CD4-positive, alpha-beta T cell (primary cell): ENCODE measurements at places on chromosomes 5 and 9.

DNA sequence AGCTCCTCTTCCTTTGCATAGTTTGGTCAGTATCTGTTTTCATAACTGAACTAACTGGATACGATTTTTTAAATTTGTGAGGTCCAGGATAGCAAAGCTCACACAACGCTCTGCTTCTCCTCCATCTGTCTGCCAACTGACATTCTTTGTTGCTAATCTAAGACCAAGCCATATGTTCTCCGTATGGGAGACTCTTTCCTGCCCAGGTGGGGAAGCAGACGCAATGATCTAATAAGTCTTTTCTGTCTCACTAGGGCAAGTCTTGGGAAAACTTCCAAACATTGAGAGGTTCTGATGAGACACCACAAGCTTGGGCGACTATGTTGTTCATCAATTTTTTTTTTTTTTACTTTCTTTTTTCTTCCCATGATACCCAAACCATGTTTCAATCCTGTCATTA is 558.5 kb downstream of the EFNA5 start:
- no peak for DNase-seq

DNA sequence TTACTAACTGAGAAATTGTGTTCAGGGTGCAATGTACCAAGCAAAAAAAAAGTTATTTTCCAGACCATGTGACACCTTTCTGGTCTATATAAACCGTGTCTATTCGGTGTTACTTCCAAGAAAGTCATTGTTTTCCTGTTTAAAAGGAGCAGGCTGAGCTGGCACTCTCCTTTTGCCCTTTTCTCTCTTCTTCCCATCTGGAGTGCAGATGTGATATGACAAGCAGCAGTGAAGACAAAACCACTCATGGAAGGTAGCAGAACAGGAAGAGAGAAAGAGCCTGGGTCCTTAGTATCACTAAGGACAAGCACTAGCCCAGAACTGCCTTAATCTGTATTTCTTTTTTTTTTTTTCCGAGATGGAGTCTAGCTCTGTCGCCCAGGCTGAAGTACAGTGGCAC is 25.6 kb downstream of the LYRM7 start:
- no peak for DNase-seq

GRCh38 chr5:62506659-62507460 is 71.8 kb upstream of the LRRC70 start:
- DNase-seq = no peak

- DNase-seq = no peak
Measured at GRCh38 chr5:172801179-172801671, 30.2 kb upstream of the DUSP1 start.

GRCh38 chr5:52491071-52491787 is 296.5 kb upstream of the ITGA1 start:
- DNase-seq = no peak

- no peak for DNase-seq
Measured at GRCh38 chr9:129666575-129666974, 1.1 kb downstream of the PRRX2 start.

DNA sequence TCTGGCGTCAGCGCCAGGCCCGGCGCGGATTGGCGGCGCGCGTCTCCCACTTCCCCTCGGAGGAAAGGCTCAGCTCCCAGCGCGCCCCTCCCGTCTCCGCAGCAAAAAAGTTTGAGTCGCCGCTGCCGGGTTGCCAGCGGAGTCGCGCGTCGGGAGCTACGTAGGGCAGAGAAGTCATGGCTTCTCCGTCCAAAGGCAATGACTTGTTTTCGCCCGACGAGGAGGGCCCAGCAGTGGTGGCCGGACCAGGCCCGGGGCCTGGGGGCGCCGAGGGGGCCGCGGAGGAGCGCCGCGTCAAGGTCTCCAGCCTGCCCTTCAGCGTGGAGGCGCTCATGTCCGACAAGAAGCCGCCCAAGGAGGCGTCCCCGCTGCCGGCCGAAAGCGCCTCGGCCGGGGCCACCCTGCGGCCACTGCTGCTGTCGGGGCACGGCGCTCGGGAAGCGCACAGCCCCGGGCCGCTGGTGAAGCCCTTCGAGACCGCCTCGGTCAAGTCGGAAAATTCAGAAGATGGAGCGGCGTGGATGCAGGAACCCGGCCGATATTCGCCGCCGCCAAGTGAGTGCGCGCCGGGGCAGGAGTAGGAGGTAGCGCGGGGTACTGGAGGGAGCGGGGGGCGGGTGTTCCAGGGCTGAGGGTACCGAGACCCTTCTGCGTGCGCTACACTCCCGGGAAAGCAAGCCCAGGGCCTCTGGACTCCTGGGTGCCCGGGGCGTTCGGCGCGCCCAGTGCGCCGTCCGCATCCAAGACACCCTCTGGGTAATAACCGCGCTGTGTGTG is at the start of gene MSX2:
TSS of gene MSX2 (plus strand) at position 99 of the 777 bp plus-strand sequence. CDS start at position 177, 78 bp downstream.
- no peak for DNase-seq

DNA sequence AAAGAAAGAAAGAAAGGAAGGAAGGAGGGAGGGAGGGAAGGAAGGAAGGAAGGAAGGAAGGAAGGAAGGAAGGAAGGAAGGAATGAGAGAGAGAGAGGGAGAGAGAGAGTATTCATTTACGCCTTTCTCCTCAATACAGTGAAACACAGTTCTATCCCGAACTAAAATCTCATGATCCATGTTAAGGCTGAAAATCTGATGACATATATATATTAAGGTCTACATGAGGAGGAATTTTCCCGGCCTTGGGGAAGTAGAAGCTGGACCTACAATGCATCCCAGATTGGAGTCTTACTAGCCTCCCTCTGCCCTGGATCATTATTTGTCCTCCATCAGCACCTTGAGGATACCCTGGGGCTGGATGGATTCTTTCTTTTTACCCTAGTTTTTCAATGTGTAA is 95.1 kb upstream of the DAPK1 start:
- no peak for DNase-seq

DNA sequence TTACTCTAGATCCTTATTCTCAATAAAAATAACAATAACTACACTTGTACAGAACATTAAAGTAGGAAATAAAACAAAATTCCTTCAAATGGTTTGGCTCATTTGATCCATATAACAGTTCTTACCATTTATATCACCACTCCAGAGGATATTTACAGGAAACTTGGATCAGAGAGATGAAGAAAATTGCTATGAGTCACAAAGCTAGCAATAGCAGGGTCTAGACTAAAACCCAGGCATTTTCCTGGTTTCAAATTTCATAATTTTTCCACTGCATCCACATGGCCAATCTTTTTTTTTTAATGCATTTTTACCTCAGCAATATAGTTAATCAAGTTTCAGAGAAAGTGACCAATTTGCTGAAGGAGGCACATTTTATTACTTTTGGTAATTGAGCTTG is 299.2 kb downstream of the ELAVL2 start:
- no peak for DNase-seq

GRCh38 chr9:82583524-82583923 is 479.4 kb downstream of the RASEF start:
- no peak for DNase-seq

DNA sequence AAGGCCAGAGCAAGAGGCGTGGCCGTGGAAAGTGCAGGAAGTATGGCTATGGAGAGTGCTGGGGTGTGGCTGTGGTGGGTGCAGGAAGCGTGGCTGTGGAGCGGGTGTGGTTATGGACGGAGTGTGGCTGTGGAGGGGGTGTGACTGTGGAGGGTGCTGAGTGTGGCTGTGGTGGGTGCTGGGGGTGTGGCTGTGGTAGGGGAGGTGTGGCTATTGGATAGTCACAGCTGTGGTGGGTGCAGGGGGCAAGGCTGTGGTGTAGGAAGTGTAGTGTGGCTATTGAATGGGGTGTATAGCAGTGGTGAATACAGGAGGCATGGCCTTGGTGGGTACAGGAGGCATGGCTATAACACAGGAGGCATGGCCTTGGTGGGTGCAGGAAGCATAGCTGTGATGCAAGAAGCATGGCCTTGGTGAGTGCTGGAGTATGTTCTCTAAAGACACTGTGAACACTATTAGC is 40.8 kb upstream of the SPATA31C2 start:
- DNase-seq = no peak

DNA sequence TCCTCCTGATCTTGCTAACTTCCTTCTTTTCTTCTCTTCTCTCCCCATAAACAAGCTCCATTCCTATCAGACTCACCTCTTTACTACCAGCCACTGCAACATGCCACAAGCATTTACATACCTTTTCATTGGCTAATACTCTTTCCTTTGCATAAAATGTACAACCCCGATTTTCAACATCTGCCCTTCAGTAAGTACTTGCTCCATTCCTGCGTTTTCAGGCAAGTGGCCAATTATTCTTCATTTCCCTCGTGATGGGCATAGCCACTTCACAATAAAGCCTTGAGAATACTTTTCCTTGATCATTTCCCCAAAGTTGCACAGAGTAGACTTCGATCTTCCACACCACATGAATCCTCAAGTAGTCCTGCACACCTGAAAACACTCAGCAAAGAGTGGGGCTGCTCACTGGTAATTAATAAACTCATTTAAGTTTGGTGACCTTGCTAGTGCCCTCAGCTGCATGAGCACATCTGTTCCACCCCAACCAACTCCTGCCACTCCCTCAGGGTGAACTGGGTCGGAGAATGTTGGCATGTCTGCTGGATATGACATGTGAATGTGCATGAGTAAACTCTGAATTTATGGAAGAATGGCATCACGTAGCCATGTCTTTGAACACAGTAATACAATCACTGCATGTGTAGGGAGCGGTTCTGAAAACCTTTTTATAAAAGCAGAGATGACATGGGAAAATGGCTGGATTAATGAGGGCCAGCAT is 535.8 kb downstream of the SEMA5A start:
- DNase-seq = no peak

DNA sequence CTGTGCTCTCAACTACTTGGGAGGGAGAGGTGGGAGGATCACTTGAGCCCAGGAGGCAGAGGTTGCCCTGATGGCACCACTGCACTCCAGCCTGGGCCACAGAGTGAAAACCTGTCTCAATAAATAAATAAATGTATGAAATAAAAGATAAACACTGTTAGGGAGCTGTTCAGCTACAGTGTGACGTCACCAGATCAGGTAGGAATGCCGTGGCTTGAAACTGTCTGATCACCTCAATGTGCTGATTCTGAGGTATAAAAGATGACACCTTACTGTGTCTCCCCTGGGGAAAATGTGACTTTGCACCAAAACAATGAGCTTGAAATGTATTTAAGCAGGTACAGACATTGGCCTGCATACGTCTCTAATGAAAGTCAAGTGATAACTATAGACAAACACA is 133.3 kb downstream of the ADAMTS16 start:
- DNase-seq = no peak

DNA sequence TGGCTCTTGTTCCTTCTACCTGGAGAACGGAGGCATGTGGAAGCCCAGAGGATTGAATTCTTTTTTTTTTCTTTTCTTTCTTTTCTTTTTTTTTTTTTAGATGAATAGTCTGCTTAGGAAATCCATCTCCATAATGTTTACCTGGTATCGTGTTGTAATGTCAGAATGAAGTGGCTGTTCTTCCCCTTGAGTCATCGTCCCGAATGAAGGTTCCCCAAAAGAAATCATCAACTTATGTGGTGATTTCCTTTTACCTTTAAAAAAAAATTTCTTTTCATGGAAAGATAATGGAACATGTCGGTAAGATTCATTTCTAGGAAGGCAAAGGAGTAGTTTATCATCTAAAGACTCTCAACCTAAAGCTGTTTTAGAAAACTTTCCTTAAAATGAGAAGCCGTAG is 59.7 kb downstream of the DOCK8 start:
- no peak for DNase-seq

GRCh38 chr9:112334432-112334841 is 1.0 kb upstream of the PTBP3 start:
- peak; percentile 47 for DNase-seq

DNA sequence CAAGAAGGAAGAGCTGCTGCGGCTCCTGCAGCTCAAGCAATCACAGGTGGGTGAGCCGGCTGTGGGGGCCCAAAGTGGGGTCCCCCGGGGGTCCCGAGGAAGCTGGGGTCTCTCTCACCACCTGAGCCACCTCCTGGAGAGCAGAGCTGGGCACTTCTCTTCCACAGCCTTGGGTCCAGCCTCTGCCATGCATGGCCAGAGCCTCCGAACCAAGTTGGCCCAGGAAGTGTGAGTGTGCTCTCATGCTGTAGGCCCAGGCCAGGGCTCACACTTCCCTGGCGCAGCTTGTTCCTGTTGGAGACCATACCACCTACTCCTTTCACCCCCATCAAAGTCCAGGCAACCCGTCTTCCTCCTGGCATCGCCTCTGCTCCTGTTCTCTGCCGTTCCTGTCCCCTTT is 19.7 kb downstream of the HMCN2 start:
- DNase-seq = no peak

- DNase-seq = no peak
Measured at GRCh38 chr5:29077451-29077850, 2039.1 kb upstream of the CDH9 start.

GRCh38 chr5:59583151-59583809 is 310.2 kb downstream of the PDE4D start:
- no peak for DNase-seq

DNA sequence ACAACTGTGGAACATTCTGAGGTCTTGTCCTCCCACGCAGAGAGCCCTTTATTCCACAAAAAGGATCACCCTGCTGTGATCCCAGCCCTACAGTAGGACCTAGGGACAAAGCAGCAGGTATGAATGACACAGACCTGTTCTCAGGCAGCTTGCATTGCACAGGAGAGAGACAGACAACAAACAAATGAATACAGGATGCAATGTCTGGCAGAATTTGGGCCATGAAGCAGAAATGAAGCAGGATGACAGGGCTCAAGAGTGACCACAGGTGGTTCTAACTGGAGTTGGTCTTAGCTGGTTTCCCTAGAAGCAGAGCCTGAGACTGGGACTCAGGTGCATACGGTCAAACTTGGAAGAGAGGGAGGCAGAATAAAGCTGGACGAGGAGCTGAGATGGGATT is 388.8 kb downstream of the CDK5RAP2 start:
- DNase-seq = no peak

GRCh38 chr5:158375531-158375930 is 516.6 kb upstream of the CLINT1 start:
- DNase-seq = no peak

DNA sequence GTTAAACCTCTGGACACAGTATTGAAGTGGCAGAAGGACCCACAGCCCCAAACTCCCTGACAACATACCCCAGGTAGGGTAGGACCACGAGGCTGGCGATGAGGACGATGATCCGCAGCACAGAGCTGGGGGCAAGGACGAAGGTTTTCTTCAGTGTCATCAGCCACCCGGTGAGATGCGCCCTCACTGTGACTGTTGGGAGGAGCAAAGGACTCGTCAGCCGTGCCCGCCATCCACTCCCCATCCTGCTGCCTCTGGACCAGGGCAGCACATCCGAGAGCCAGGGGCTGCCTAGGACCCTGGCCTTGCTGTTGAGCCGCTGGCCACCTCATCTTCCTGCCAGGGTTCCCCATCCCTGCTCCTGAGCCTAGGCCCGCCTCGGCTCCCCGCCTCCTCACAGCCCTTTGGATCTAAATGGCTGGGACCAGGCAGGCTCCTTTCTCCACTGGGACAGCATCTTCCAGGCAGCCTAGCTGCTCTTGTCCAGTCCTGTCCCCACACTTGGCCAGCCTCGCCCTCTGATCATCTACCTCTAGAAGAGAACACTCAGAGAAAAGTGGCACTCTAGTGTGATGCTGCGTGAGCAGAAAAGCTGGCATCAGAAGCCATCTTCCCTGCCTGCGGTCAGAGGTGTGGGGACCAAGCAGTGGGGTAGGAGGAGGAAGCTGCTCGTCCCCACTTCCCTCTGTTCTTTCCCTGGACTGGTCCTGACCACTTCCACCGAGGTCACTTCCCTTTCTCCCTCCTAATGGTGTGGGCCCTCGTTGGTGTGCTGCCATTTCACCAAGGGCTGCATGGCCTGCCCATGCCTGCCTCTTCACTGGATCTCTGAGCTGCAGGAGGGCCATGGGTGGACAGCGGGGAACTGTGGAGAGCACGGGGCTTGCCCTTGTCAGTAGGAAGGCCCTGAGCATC is 49.2 kb downstream of the OTULIN start:
- no peak for DNase-seq
